ENCODE measurements at places on chromosomes 16 and 17.

GRCh38 chr17:75088465-75089417 lies 987 bp downstream of the SLC16A5 start:
- DNase-seq, result no peak

GRCh38 chr17:32664936-32665583 lies 178.3 kb downstream of the CDK5R1 start:
- no peak for DNase-seq

GRCh38 chr16:51440131-51440889 lies 289.2 kb upstream of the SALL1 start:
- DNase-seq, result no peak

- DNase-seq, result no peak
Measured at GRCh38 chr16:31502981-31503380, 5.2 kb downstream of the RUSF1 start.

GRCh38 chr16:31267332-31268032 lies 7.7 kb downstream of the ITGAM start:
- DNase-seq, result no peak

DNA sequence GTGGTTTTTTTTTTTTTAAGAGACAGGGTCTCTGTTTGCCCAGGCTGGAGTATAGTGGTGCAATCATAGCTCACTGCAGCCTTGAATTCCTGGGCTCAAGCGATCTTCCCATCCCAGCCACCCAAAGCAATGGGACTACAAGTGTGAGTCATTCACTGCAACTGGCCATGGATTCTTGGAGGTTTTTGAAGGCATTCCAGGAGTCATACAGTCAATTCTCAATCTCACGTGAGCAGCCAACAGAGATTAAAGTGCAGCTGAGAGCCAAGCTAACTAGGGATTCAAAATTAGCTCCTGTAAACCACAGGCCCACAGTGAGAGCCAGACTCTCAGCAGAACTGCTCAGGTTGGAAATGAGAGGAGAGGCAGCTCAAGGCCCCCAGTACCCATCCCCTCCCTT lies 30.2 kb downstream of the XPO6 start:
- DNase-seq, result no peak

GRCh38 chr17:8436844-8437171 lies 1.1 kb downstream of the NDEL1 start:
- no peak for DNase-seq

DNA sequence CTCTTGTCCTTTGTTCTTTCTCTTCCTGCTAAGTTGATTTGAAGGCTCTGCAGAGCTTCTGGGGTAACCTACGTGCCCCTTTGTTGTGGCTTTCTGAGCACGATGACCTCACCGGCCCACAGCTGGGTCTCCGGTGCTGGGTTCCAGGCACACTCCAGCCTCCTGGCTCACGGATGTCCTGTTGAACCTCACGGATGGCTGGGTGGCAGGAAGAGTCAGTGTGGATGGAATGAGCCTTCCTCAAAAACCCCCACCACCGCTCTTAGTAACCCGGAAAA lies 116.0 kb downstream of the SOCS1 start:
- no peak for DNase-seq

DNA sequence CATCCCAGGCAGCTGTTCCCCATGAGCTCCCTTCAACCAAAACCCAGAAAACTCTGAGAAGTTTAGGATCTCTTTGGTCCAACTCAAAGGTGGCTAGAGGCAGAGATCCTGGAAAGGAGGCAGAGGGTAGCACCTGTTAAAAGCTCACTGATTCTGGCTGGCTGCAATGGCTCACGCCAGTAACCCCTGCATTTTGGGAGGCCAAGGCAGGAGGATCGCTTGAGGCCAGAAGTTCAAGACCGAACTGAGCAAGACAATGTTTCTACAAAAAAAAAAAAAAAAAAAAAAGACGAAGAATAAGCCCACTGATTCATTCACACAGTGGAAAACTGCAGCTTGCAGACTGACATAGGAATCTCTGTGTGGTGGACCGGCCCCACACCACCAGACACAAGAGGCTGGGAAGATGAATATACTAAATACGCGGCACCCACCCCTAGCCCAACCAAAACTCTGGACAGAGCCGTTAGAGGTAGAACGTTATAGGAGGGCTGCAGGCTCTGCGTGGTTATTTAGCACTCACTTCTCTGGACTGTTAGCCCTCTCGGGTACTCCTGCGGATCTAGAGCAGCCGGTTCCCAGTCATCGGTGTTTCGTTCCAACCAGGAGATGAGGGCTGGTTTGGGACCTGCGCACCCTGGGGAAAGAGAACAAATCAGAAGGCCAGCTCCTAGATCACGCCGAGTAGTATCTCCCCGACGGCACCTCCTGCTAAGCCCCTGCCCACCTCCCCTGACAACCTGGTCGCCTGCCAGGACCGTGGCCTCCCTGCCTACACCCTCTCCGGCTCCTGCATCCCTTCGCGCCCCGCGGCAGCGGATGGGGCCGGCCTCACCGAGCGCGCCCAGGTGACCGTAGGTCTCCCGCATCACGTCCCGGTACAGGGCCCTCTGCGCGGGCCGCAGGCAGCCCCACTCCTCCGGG lies 925 bp downstream of the ZNF689 start:
- peak; percentile 58 for DNase-seq

- no peak for DNase-seq
Measured at GRCh38 chr17:55427587-55427882, 5.9 kb upstream of the MMD start.

GRCh38 chr17:74832421-74832820 lies 27.3 kb downstream of the GRIN2C start:
- DNase-seq, result no peak

DNA sequence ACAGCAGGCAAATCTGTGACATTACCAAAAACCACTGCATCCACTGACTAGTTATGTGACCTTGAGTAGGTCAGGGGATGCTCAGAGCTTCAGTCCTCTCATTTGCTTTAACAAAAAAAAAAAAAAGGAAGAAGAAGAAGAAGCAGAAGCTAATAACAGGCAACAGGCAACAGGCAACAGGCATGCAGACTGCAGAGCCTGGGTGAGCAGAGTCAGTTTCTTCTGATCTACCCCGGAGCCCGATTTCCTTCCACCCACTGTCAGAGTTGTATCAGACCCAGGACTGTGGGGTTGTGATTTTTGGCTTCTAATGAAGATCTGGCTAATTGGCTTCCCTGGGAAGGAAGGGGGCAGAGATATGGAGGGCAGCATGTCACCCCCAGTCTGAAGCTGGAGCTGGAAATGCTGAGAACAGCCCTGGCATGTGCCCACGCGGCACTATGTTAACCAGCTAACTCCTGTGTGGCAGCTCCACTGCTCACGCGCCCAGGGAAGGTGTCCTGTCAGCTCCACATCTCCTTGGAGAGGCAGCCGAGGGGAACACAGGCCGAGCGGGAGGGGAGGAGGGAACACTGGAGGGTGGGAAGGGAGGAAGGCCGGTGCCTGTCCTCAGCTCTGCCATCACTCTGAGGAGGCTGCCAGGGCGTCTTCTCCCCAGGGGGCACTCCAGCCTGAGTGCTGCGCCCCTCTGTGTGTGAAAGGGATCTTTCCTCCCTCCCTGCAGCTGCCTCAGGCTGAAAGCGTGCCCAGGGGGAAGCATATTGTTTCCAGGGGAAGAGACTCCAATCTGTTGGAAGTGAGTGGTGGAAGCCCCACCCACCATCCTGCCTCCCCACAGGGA lies 17.6 kb downstream of the SRCIN1 start:
- peak; percentile 39 for DNase-seq

DNA sequence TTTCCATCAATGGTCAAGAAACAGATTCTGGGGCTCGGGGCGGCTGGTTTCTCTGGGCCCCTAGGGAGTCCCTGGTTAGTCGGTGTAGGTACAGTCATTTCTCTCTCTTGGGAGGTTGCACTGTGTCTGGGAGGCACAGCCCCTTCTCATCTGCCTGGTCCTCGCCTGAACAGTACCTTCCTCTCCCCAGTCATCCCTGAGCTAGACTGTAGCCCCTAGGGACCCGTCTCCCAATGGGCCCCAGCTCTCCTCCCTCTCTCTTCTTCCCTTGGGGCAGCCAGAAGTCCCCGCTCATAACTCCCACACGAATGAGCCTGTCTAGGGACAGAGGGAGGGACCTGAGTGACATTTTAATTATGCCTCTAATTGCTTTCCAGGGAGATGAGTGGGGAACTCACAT lies 20.2 kb upstream of the CPSF4L start:
- DNase-seq, result no peak

GRCh38 chr17:49425004-49425286 lies 10.3 kb upstream of the PHB1 start:
- no peak for DNase-seq

DNA sequence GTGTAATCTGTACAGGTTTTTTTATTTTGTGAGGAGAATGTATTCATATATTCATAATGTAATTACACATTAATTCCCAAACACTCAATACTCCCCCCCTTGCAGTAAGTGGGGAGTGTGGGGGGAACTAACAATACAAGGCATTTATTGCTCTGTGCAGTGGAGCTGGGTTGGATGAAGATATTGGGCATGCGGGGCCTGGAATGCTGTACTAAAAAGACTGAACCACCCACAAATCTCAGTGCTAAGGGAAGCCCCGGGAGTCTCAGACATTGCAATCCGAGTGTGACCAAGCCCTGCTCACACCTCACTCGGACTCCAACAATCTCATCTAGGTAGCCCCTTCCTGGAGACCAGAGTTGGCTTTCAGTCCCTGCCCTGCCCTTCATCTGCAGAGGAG lies 6.0 kb downstream of the PLLP start:
- DNase-seq, result no peak

- DNase-seq, result no peak
Measured at GRCh38 chr17:55661963-55662834, 60.5 kb downstream of the TMEM100 start.

- DNase-seq, result no peak
Measured at GRCh38 chr17:47095268-47095667, 93.8 kb downstream of the CDC27 start.

DNA sequence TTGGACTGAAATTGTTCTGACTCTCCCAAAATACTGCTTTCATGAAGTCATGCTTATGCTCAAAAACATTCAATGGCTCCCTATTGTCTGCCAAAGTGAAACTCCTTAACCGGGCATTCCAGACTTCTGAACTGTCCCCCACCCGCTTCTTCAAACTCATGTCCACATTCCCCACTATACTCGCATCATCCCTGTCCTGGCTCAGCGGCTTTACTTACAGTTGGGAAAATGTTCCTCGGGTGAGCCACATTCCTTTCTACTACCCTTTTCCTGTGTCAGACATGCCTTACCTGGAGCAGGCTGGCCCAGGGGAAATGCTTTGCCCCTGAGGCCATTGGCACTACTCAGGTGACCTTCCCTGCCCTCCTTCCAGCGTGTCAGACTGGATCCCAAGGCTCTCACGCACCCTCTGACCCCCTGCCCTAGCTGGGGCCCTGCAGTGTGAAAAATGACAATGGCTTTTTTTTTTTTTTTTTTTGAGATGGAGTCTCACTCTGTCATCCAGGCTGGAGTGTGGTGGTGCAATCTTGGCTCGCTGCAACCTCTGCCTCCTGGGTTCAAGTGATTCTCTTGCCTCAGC lies 5.3 kb downstream of the CYGB start:
- no peak for DNase-seq

DNA sequence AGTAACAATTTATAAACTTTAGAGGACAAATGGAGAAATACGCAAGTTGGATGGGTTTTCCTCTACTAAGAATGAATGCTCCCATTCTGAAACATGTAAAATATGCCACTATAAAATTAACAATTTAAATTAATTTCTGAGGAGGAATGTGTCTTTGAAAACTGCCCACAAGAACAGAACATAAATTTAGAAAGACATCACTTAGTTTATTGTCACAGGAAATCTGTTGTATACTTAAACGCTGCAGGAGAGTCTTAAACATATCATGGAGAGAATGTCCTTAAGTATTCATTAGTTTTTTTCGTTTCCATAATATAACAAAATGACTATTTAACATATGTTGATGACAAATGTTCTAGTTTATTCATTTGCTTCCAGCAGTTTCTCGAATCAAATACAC lies 29.6 kb downstream of the USP32 start:
- DNase-seq, result no peak

- no peak for DNase-seq
Measured at GRCh38 chr16:51035110-51035498, 116.0 kb downstream of the SALL1 start.

GRCh38 chr17:63247706-63248105 lies 198.4 kb downstream of the CYB561 start:
- DNase-seq, result no peak

DNA sequence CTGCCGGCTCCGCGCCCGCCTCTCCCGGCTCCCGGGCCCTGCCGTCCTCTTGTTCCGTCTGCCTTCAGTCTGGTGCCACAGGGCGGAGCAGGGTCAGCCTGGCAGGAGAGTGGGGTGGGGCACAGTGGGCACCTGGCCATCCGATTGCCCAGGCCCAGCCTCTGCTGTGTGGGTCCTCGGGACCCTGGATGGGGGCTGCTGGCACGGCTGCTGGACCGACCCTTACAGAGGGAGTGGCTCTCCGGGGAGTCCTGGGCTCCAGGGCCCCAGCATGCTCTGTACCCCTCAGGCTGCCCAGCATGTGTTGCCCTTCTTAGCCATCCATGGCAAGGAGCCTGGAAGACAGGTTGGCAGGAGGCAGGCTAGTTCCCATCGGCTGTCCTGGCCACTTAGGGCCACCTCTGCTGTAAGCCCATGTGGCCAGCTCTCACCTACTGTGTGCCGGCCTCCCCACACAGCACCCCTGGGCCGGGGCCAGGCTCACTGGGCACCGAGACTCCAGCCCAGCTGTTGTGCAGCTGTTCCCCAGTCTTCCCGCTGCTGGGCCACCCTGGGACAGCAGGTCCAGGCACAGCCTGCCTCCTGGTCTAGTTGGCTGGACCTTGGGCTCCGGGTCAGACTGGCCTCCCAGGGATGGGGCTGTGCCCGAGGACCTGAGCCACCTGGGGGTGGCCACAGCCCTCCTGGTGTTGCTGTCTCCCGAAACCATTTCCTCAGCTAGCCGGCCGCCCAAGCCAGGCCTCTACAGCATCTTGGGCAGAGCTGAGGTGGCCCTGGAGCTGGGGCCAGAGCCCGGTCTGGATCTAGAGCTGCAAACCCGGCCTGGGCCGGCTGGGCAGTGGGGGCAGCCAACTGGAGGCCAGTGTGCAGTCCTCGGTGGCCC lies 24.9 kb downstream of the BAHCC1 start:
- DNase-seq, result no peak

DNA sequence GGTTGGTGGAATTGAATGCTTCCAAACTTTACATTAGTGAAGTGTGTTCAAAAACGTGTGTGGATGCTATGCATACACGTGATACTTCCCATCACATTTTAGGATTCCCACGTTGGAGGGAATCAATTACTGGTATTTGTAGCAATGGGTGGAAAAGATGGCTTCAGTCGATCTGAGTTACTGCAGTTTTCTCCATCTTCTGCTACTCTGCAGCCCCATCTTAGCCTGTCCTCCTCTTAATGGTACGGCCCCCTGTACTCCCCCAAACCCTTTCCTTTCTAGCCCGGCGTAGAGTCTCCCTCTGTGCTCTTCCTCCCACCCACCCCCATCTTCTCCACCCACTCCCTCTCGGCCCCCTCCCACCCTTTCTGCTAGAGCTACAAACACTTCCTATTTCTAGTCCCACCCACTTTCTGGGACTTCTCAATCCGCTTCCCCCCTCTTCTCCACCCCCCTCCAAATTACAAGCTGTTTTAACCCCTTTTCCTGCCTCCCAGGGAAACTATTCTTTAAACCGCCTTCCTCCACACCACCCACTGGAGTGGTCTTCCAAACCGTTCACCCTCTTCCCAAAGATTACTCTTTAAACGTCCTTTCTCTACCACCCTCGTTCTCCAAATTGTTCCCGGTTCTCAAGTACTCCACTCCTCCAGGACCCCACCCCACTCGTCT lies 1.1 kb downstream of the CHTF8 start:
- DNase-seq, result peak; percentile 68

Data from KBM-7 (cell line).